HTR-8/SVneo (cell line): ENCODE measurements at places on chromosomes 2 and 18.
A peak's percentile ranks its signal among the peaks of the same experiment; 100 is the strongest.

- DNase-seq: no peak
Observed at GRCh38 chr18:24232800-24233199, 93.9 kb downstream of the CABYR start.

DNA sequence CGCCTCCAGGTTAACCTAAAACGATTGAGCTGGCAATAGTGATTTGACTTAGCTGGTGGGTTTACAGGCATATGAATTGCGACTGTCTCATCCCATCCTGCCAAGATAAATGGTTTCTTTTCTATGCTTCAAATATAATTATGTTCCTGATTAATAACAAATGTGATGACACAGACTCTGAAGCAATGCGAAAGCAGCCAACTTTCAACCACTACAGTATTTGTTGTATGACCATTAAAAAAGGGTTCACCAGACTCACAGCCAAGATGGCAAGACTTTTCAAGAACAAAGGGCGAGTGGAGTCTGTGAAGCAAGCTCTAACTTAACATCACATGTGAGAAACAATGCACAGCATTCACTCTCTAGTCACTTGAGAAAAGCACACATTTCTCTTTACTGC is 186.6 kb downstream of the PID1 start:
- DNase-seq: no peak

DNA sequence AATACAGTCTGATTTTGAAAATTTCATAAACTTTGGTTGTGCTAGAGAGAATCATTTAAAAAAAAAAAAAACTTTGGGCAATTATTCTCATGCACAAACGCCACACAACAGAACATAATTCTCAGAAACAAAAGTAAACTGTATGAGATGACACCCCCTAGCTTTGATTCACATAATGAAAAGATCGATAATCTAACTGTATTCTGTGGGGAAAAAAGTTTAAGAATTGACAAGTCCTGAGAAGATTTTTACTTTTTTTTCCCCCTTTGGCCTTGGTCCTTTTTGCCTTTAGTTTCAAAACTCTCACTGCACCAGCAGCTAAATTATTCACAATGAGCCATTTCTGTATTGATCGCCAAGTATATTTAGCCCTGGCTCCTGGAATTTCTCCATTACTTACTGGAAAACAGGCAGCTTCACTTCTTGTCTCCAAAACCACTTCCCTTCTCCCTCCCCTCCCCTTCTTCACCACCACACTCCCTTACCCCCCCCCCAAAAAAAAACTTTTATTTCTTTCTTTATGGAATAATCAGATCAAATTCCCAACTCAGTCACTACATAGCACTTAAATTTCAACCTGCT is 2.0 kb downstream of the IKZF2 start:
- no peak for DNase-seq

- DNase-seq: no peak
Observed at GRCh38 chr2:43375746-43376522, 149.5 kb upstream of the ZFP36L2 start.

GRCh38 chr18:49890041-49890440 is 76.7 kb upstream of the ACAA2 start:
- DNase-seq: no peak

DNA sequence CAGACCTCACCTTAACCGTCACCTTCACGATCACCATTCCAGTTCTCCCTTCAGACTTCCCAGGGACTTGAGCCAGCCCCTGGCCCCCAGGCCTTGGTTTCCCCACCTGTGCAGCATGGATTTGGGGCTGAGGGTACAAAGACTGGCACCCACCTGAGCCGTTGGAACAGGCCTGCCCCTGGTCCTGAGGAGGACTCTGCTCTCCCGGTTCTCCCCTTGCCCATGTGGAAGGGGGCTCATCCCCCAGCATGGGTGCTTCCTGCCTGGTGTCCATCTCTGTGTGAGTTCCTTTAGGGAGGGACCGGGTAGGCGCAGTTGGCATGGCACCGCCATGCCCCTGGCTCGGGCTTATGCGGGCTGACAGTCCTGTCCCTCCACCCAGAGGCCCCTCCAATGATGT is 10.9 kb upstream of the GPR35 start:
- no peak for DNase-seq

DNA sequence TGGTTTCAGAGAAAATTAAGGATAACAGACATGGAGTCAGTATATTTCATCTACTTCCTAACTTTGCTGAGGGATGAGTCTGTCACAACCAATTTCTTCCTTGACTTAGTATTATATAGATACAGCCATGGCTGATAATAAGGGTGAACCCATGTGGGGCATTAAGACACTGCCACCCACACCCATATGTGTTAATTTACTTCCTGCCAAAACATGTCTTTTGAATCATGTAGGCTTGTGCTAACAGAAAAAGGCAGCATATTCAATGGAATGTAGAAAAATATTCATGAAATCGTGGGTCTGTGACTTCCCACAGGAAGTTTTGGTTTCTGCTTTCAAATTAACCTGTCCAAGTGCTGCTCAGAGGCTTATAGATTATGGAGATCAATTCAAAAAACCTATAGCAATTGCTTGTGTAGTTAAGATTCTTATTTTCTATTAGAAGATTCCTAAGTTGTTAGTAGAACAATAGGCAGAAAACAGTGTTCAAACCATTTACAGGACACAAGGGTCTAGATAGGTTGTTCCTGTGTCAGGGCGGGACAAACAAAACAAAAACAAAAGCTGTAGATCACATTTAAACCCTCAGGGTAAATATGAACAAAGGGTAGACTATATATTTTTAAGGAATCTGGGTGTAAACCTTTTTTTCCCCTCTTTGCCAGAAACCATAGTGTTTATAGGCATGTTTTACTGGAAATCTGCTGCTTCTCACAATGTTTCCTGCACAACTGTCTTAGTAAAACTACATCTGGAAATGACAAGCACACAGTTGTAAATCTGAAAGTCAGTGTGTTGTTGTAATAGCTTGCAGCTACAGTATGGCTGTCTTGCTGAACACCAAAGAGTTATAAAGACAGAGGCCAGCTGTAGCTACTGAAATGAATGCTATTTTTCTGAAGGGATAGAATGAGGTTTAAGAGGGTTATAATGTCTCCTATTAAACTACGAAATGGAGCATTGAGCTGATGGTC is 691.2 kb downstream of the EPHA4 start:
- no peak for DNase-seq

- DNase-seq: no peak
Observed at GRCh38 chr2:109607766-109608165, 6.0 kb downstream of the SEPTIN10 start.

DNA sequence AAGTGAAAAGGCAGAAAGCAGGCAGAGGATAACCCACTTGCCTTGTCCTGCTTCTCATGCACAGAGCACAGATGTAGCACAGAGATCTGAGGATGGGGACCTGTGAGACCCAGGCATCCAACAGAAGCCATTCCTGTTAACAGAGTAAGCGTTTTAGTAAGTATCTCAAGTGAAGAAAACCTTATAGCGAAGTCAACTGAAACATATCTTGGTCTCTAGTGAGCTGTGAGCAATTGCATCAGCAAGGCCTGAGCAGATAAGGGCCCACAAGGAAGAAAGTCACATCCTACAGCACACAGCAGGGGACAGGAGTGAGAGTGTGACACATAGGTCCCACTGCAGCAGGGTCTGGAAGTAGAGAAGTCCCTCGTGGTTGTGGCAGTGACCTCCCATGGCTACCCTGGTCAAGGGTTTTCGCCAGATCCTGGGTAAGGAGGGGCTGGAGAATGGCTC is 248.7 kb upstream of the TNP1 start:
- no peak for DNase-seq

DNA sequence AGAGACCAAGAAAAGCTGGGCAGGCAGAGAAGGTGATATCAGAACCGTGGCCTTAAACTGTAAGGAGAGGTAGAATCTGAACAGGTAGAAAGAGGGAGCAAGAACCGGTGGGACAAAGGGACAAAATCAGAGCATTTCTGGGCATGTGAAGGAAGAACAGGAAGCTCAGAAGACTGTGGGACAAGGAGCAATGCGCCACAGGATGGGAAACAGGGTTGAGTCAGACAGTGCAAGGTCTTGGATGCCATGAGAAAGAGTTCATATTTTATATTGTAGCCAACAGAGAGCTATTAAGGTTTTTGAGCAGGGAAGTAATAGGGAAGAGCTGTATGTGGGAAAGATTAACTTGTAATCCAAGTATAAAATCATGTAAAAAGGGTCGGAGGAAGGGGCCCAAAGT is 106.4 kb upstream of the UGP2 start:
- no peak for DNase-seq

GRCh38 chr2:165055082-165055851 is 99.9 kb upstream of the SLC38A11 start:
- no peak for DNase-seq

GRCh38 chr2:85441864-85442263 is 23.4 kb downstream of the SH2D6 start:
- no peak for DNase-seq

- no peak for DNase-seq
Observed at GRCh38 chr2:224973112-224974016, 68.9 kb downstream of the DOCK10 start.

DNA sequence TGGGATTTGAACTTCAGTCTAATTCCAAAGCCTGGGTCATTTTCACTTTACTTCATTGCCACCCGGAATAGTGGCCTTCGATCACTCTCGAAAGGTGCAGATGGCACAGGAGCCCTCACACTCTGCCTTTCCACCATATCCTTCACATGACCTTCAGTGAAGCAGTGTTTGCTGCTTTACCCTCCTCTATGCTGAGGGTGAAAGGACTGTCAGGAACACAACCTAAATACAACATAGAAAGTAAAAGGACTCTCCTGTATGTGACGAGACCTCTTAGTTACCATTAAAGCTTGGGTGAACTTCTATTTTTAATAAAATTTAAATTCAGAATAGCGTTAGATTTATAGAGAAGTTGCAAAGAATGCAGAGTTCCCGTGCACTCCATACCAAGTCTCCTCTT is 148.5 kb downstream of the TANC1 start:
- DNase-seq: no peak

- DNase-seq: no peak
Observed at GRCh38 chr18:49778826-49779465, 34.4 kb downstream of the ACAA2 start.

GRCh38 chr2:65931056-65931455 is 498.7 kb upstream of the SPRED2 start:
- no peak for DNase-seq

GRCh38 chr2:78020491-78020890 is 498.3 kb upstream of the LRRTM4 start:
- no peak for DNase-seq

- DNase-seq: peak; percentile 65
Observed at GRCh38 chr2:219171231-219171651, 1.4 kb upstream of the SLC23A3 start.

DNA sequence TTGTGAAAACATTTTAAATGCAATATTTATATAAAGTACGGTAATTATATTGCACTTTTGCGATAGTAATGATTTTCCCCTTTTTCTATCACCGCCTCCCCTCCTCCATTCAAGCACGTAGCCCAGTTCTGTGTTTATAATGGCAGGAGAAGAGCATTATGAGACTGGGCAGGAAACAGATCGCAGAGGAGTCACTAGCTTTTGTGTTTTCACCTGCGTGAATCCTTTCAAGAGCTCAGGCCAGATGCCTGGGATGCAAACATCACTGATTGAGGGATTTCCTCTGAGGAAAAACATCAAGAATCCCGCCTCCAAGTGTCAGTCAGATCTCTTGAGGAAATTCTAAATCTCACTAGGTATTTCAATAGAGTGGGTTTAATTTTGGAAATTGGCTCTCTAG is 178.4 kb upstream of the FN1 start:
- no peak for DNase-seq

DNA sequence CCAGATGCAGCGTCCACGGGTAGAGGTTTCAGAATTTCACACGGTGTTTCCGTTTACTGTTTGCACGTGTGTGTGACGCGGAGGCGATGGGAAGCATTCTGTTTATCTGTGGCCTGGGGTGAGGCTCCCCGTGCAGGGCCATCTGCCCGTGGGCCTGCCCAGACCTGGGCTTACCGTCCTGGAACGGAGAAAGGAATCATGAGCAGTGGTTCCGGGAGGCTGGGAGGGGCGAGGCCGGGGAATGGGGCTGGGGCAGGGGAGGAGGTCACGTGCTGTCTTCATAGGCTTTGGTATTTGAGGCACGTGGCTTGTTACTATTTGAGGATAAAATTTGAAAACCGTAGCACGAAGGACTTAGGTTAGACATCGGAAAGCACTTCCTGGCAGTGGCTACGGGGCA is 77.9 kb downstream of the RTP5 start:
- DNase-seq: no peak

DNA sequence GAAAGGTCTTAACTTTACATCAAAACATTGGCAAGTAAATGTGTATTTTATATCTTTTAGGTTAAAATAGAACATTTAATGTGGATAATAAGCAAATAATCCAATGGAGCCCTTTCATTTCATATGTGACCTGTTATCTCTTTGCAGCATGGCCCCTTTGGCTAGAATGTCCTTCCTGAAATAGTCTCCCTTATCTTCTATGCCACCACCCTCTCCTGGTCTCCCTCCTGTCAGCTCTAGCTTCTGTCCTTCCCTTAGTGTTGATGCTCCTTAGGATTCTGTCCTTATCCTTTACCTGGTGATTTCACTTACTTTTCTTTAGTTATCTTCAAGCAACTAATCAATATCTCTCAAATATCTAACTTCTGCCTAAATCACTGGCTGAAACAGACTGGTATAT is 87.1 kb upstream of the TFCP2L1 start:
- DNase-seq: no peak

- DNase-seq: peak; percentile 61
Observed at GRCh38 chr2:64454386-64455332, 697 bp downstream of the LGALSL start.

- no peak for DNase-seq
Observed at GRCh38 chr18:23964282-23965238, 50.0 kb upstream of the TTC39C start.

DNA sequence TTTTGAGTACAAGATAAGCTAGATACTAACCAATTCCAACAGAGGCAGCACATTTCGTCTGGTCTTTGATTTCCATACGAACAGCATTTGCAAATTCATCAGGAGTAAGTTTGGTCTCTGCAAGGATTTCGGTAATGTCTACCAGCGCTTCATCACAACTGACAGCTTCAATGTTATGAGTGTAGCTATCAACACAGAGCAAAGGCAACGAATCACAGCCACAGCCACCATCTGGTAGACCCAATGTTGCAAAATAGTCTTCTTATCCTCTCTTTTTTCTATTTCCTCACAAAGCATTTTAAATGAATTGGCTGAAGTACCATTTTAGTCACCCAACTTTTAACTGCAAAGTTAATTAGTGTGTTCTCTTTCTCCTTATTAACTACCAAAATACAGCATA is 68.3 kb downstream of the REV1 start:
- no peak for DNase-seq

DNA sequence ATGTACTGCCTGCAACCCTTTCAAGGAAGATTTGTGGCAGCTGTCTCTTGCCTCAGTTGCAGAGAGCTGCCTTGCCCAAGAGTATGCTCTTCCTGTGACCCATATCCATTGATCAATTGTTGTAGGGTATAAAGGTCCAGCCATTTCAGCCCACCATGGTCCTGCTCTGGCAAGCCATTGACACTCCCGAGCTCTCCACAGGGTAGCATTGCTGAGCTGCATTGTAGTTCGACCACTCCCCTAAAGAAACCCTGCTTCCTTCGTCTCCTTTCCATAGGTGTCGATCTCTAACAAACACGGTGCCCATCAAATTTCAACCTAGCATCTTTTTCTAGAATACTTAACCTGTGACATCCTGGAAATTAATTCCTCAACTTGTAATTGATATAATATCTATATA is 104.9 kb upstream of the NDUFV2 start:
- DNase-seq: no peak

GRCh38 chr2:147082850-147083522 is 761.8 kb upstream of the ACVR2A start:
- peak; percentile 39 for DNase-seq

- DNase-seq: no peak
Observed at GRCh38 chr2:234076451-234076850, 25.9 kb downstream of the SPP2 start.
